ENCODE measurements at places on chromosomes 3 and 15. TPM values are rescaled to one million over a fixed set of nuclear protein-coding genes. Genes with fewer than 3 reads are reported as not detected.

DNA sequence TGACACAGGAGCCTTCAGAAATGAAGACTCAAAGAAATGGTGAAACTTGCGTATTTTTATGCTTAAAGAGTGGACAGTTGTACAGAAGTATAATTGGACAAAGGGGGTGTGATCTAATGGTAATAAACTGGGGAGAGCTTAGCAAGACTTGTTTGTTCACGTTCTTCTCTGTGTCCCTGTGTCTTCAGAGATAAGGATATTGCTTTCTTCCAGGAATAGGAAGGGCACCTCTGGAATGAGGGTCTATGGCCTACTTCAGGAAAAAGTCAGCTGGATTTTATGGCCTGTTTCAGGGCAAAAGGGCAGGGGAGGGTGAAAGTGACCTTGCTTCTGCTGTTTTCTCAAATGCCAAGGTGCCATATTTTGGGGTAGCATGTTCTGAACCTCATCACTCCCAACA, 4.5 kb upstream of the TOPAZ1 start:
- no peak for DNase-seq
- H3K4me3 ChIP-seq, result no peak overlapping the region
- no peak overlapping the region for H3K27ac ChIP-seq
- no peaks in the 10 kb centered on the region for H3K36me3 ChIP-seq

The GOLGA8G gene
- total RNA-seq, result not detected

DNA sequence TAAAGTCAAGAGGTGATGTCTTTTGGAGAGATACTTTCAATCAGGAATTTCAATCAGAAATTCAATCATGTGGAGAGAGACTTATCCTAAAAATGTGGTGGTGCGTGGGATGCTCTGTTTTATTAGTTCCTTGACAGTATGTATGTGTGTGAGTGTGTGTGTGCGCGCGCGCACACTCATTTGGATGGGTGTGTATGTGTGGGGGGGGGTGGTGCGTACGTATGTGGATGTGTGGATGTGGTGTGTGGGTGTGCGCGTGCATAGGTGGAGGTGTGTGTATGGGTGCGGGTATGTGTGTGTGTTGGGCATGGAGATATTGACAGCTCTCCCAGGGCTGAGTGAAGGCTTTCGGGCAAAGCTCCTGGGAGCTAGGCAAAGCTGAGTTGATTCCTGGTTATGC, 2.4 kb downstream of the ADIPOQ start:
- H3K27me3 ChIP-seq, result peaks cover 13% of the 10 kb centered on the region
- H3K4me1 ChIP-seq, result peaks cover 3% of the 10 kb centered on the region
- H3K36me3 ChIP-seq, result no peaks in the 10 kb centered on the region
- no peak overlapping the region for H3K4me3 ChIP-seq
- no peak for DNase-seq

DNA sequence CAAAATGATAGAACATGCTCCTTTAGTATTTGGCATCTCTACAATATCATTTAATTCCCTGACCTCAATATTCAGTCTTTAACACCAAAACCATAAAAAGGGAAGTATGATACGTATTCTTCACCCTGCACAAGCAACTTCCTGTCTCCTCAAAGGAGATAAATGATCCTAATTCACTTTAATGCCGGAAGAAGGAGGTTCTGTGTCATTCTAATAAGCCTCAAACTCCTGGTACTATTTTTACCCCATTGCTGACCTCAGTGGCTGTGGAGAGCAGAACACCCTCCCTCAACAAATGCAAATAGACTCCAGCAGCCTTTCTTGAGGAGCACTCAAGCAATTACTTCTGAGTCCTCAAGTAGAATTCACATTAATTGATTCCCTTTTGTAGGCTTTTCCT, 173.3 kb downstream of the TMEM108 start:
- DNase-seq, result no peak
- H3K4me1 ChIP-seq, result peaks cover 20% of the 10 kb centered on the region

The ZNF774 gene
- 0.82 TPM for total RNA-seq

DNA sequence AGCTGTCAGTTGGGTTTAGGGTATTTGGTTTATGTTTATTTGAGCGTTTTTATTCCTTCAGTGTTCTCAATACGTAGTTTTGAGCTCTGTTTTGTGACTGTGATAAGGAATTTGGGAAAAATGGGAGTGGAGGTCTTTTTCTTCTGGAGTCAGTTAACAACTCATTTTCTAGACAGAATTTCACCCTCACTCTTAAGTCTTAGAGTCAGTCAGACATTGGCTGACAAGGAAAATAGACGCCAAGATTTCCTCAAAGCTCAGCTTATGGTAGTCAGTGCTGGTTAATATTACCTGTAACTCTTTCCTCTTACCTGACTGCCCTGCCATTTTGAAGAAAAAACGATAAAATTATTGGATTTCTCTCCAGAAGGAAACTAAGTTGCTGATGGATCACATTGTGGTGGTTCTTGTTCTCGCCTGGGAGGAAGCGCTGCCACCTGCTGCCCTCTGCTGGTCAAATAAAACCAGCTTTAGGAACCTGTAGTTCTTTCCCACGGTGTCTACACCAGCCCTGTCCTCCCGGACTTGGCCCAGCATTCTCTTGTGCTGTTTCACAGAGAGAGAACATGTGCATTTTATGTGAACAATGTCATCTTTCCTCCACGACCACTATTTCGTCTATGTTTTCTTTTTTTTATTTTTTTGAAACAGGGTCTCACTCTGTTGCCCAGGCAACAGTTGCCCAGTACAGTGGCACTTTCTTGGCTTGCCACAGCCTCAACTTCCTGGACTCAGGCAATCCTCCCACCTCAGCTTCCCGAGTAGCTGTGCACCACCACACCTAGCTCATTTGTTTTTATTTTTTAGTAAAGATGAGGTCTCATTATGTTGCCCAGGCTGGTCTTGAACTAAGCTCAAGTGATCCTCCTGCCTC, 41.4 kb upstream of the UMPS start:
- H3K36me3 ChIP-seq, result no peaks in the 10 kb centered on the region
- no peak overlapping the region for H3K4me3 ChIP-seq
- peak; percentile 66 for DNase-seq
- H3K27me3 ChIP-seq, result peaks cover 29% of the 10 kb centered on the region
- peaks cover 11% of the 10 kb centered on the region for H3K4me1 ChIP-seq
- H3K27ac ChIP-seq, result no peak overlapping the region

GRCh38 chr15:56910801-56911200, 7.6 kb upstream of the TCF12 start:
- H3K4me3 ChIP-seq, result no peak overlapping the region
- H3K27ac ChIP-seq, result no peak overlapping the region
- H3K4me1 ChIP-seq, result peaks cover 22% of the 10 kb centered on the region
- peaks cover 1% of the 10 kb centered on the region for H3K36me3 ChIP-seq
- no peak for DNase-seq

Measured in activated naive CD8-positive, alpha-beta T cell treated with anti-CD3 and anti-CD28 coated beads for 36 hours (primary cell).